ENCODE measurements at places on chromosomes 6 and 20. TPM values are rescaled to one million over a fixed set of nuclear protein-coding genes. Genes with fewer than 3 reads are reported as not detected.

The MYLIP gene
- 52.8 TPM for total RNA-seq

DNA sequence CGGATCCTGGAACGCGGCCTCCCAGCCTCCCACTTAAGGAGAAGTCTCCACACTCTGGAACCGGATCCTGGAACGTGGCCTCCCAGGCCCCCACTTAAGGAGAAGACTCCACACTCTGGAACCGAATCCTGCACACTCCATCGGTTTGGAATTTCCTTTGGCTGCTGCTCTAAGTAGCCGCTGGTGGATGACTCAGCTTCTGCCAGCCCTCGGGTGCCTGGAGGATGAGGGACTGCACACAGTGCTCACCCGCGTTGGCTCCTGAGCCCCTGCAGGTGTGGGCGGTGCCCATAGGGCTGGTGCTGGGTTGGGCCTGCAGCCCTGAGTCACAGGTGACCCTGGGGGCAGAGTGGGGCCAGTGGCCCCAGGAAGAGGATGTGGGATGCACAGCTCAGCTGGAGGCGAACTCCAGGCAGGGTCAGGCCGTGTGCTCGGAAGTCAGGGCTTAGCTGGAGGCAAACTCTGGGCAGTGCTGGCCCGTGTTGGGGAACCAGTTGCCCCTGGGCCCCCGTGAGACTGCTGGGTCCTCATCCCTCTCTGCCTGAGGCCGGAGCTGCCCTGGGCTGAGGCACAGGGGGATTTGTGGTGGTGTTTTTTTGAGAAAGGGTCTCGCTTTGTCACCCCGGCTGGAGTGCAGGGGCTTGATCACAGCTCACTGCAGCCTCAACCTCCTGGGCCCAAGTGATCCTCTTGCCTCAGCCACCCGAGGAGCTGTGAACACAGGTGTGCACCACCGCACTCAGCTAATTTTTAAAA is 13.9 kb upstream of the TNFRSF6B start:
- no peak for DNase-seq
- H3K4me1 ChIP-seq, result no peaks in the 10 kb centered on the region
- H3K36me3 ChIP-seq, result no peaks in the 10 kb centered on the region
- no peaks in the 10 kb centered on the region for H3K27me3 ChIP-seq
- no peak overlapping the region for H3K4me3 ChIP-seq

- peaks cover 9% of the 10 kb centered on the region for H3K36me3 ChIP-seq
- no peaks in the 10 kb centered on the region for H3K27me3 ChIP-seq
- H3K4me1 ChIP-seq, result no peaks in the 10 kb centered on the region
- no peak for DNase-seq
- no peak overlapping the region for H3K27ac ChIP-seq
- H3K4me3 ChIP-seq, result no peak overlapping the region
These were observed 250.9 kb downstream of the UTRN start for GRCh38 chr6:144536079-144536478.

GRCh38 chr6:37691904-37692806 is 5.5 kb downstream of the MDGA1 start:
- peaks cover 11% of the 10 kb centered on the region for H3K4me1 ChIP-seq
- H3K4me3 ChIP-seq, result no peak overlapping the region
- H3K27ac ChIP-seq, result no peak overlapping the region
- DNase-seq, result peak; percentile 86
- peaks cover 19% of the 10 kb centered on the region for H3K27me3 ChIP-seq

DNA sequence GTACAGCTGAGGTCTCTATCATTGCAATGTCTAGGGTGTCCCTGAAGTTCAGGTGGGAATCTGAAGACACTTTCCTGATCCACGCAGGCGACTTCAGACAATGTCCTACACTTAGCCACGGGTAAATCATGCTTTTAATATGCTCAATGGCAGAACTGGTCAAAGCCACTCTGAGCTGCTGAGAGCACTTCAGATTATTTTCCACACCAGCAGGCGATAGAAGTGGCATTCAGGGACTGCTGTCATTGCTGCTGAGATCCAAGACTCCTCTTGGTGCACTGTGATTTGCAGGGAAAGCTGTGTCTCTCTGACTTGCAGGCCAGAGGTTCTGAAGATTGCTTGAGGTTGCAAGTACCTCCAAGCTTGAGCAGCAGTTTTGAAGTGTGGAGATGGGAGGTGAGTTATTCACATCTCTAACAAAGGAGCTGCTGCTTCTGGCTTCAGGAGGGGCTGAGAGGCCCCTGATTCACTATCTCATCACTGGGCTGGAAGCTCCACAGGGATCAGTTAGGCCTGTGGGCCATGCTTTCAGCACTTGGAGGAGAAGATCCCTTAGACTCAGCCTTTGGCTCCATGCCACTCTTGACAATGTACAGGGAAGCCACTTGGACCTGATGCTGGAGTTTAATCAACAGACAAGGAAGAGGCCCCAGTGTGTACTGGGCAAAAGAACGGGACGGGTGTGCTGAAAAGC is 2.9 kb upstream of the SSTR4 start:
- no peaks in the 10 kb centered on the region for H3K27me3 ChIP-seq
- H3K36me3 ChIP-seq, result no peaks in the 10 kb centered on the region
- DNase-seq, result no peak
- H3K4me1 ChIP-seq, result no peaks in the 10 kb centered on the region

The CALHM4 gene
- not detected for total RNA-seq

The FOXO3 gene
- total RNA-seq, result 76.1 TPM
